Left lung (tissue), 14 donors: ENCODE measurements at places on chromosomes 13 and 19. TPM values are rescaled to one million over a fixed set of nuclear protein-coding genes. Genes with fewer than 3 reads are reported as not detected.
A peak's percentile ranks its signal among the peaks of the same experiment; 100 is the strongest.

ACP5 gene
- total RNA-seq, result 299 TPM

KRTDAP gene
- not detected for total RNA-seq

GRCh38 chr19:46176116-46176860 lies 28.2 kb downstream of the IGFL2 start:
- H3K36me3 ChIP-seq, result no peaks in the 10 kb centered on the region
- H3K4me3 ChIP-seq, result no peak overlapping the region
- no peaks in the 10 kb centered on the region for H3K4me1 ChIP-seq
- no peak overlapping the region for H3K27ac ChIP-seq
- no peaks in the 10 kb centered on the region for H3K27me3 ChIP-seq

DNA sequence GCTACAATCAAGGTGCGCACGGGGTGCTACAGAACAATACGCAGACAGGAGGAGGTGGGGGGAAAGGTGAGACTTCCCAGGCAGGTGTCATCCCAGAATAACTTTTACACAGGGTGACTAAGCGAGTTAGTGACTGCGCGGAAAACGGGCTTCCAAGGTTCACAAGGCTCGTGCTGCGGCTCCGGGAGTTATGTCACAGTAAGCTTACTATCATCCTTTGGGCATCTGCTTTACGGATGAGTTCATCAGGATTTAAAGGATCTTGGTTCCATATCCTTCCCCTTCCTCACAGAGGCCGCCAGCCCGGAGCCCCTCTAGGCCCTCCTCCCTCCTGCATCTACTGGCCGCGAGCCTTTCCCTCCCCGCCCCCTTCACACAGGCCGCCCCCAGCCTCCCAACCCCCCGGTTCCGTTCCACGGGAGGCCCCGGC lies 474 bp upstream of the IFT88 start:
- DNase-seq, result no peak

- H3K36me3 ChIP-seq, result no peaks in the 10 kb centered on the region
- no peaks in the 10 kb centered on the region for H3K27me3 ChIP-seq
- H3K4me1 ChIP-seq, result peaks cover 7% of the 10 kb centered on the region
- no peak overlapping the region for H3K27ac ChIP-seq
These were observed 3.8 kb upstream of the ZNF414 start for GRCh38 chr19:8517551-8518442.

GRCh38 chr13:76214001-76214400 lies 577.9 kb downstream of the LMO7 start:
- no peak overlapping the region for H3K27ac ChIP-seq
- no peak overlapping the region for H3K4me3 ChIP-seq
- H3K4me1 ChIP-seq, result no peaks in the 10 kb centered on the region
- no peaks in the 10 kb centered on the region for H3K27me3 ChIP-seq
- no peak for DNase-seq
- no peaks in the 10 kb centered on the region for H3K36me3 ChIP-seq

DNA sequence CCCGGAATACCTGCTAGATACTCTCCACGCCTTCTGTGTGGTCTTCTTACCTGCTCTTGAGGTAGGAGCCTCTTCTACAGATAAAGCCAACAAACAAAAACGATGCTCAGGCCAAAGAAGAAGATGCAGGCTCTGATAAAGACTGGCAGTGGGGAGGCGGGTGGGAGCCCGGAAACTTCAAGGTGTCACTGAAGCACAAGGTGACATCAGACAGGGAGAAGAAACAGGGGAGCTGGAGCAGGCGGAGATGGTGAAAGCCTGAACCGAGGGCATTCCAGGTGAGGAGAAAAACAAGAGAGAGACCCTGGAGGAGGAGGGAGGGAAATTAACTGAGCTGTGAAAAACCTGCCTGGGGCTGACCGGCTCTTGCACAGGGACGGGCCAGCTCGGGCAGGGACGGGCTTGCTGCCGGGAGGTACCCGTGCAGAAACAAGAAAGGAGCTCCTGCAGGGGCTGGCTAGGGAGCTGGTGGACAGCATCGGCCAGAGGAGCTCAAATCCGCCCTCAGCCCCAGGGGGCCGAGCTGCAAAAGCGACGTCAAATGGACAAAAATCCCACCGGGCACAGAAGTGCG lies 19.0 kb downstream of the GNG7 start:
- H3K27me3 ChIP-seq, result no peaks in the 10 kb centered on the region
- no peak overlapping the region for H3K27ac ChIP-seq
- no peak overlapping the region for H3K4me3 ChIP-seq
- H3K4me1 ChIP-seq, result no peaks in the 10 kb centered on the region
- DNase-seq, result no peak
- no peaks in the 10 kb centered on the region for H3K36me3 ChIP-seq

DNA sequence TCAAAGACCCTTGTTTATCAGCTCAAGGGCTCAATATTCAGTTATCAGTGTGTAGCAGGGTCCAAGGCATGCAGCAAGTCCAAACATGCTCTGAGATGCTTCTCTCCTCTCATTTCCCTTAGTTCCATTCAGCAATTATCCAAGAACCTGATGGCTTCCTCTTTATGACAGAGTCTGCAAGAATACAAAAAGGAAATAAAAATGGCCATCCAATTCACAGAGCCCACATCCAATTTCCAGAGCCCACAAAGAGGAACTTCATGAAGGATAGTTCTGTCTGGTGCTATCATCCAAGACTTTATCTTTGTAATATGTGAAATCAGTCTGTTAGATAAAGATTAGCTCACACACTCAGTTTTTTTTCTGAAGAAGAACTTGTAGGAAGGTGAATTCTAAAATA lies 217.2 kb downstream of the LACC1 start:
- no peaks in the 10 kb centered on the region for H3K27me3 ChIP-seq
- H3K4me3 ChIP-seq, result no peak overlapping the region
- H3K36me3 ChIP-seq, result no peaks in the 10 kb centered on the region
- H3K4me1 ChIP-seq, result no peaks in the 10 kb centered on the region

DNA sequence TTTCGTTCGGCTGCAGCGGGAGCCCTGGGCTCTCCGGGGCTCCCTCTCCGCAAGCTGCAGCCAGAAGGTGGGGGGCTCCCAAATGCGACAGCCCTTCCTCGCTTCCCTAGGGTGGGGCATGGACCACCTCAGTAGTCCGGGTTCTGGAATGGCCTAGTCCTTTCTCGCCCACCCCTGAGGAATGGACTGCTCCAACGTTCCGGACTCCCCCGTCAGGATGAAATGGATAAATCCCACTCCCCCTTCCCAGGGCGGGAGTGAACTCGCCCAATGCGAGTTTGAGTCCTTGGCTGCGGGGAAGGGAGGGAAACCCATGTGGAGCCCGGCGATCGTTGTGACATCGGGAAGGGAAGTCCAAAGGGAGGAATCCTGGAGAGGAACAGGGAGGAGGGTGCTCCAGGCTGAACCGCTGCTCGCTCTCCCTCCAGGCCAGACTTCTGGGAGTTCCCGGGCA lies 5.5 kb downstream of the HRC start:
- peaks cover 12% of the 10 kb centered on the region for H3K4me1 ChIP-seq
- no peaks in the 10 kb centered on the region for H3K36me3 ChIP-seq
- peak overlapping the region; percentile 70 for H3K27ac ChIP-seq
- H3K4me3 ChIP-seq, result peak overlapping the region; percentile 64

- no peak for DNase-seq
- H3K4me3 ChIP-seq, result no peak overlapping the region
- H3K27me3 ChIP-seq, result no peaks in the 10 kb centered on the region
- H3K36me3 ChIP-seq, result no peaks in the 10 kb centered on the region
- no peak overlapping the region for H3K27ac ChIP-seq
These were observed 46.4 kb downstream of the ZNF85 start for GRCh38 chr19:20969498-20969897.

GRCh38 chr13:40961214-40961613 lies 57.9 kb downstream of the ELF1 start:
- no peak overlapping the region for H3K27ac ChIP-seq
- peaks cover 10% of the 10 kb centered on the region for H3K4me1 ChIP-seq

GRCh38 chr13:105465251-105465650 lies 1070.2 kb downstream of the EFNB2 start:
- no peak overlapping the region for H3K27ac ChIP-seq
- no peaks in the 10 kb centered on the region for H3K27me3 ChIP-seq
- H3K36me3 ChIP-seq, result no peaks in the 10 kb centered on the region
- no peak overlapping the region for H3K4me3 ChIP-seq
